ENCODE measurements at places on chromosomes 13 and 19. TPM values are rescaled to one million over a fixed set of nuclear protein-coding genes. Genes with fewer than 3 reads are reported as not detected.
A peak's percentile ranks its signal among the peaks of the same experiment; 100 is the strongest.

DNA sequence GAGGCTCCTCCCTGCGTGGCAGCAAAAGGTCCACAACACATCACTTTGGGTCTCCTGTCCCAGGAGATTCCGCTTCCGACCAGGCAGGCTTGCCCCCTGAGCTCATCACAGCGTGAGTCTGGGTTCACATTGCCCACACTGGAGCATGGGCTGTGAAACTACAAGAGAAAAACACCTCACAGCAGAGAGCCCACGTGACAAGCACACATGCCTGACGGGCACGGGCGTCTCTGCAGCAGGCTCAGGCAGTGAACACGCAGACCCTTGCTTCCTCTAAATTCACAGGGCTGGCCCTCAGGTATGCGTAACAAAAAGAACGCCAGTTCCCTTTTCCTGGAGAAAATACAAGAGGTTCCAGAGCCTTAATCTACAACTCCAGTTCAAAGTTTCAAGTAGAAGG lies 41.9 kb downstream of the RASA3 start:
- peak; percentile 20 for DNase-seq

GRCh38 chr13:35470671-35471661 lies 5.5 kb downstream of the MAB21L1 start:
- DNase-seq = peak; percentile 67

DNA sequence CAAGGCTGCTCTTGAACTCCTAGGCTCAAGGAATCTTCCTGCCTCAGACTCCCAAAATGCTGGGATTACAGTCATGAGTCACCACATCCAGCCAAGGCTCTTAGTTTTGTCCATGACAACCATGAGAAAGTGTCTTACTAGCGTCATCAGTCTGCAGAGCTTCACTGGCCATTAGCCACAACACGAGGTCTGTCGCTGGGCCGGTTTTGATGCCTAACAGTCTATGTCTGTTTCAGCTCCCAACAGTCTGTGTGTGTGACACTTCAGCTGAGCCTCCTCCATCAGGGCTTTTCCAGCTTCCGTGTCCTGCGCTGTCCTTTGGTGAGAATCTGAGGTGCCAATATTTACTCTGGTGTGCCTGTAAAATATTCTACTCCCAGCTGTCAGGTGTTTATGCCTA lies 47.6 kb downstream of the CEP89 start:
- no peak for DNase-seq

GRCh38 chr13:41220401-41220800 lies 26.0 kb upstream of the KBTBD7 start:
- no peak for DNase-seq

DNA sequence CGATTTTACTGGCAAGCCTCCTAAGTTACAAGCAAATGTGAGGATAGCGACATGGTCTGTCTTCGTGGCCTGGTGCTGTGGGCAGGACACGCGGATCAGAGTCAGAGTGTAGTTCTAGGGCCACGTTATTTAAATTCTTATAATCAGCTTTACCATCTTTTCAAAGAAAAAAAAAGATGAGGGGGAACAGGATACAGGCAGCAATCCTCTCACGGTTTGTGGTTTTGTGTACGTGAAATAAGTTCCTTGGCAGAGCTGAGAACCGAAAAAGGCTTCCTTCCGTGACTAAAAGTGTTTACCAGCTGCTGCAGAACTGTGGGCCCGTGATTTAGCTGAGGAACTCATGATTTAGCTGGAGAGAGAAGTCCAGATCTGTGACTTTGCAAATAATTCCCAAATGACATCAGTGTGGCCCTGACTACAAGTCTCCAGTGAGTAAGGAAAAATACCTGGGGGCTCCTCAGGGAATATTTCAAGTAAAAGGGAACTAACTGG lies 27.2 kb downstream of the RCBTB2 start:
- DNase-seq = no peak

GRCh38 chr13:28161370-28161769 lies 23.0 kb downstream of the PAN3 start:
- DNase-seq = no peak

GRCh38 chr19:50791594-50792271 lies 1.5 kb downstream of the ACP4 start:
- no peak for DNase-seq

GRCh38 chr19:10334588-10335351 lies 1.4 kb upstream of the RAVER1 start:
- DNase-seq = peak; percentile 98

- no peak for DNase-seq
These were observed 63.0 kb downstream of the ITGBL1 start for GRCh38 chr13:101515504-101515903.

GRCh38 chr13:86324191-86324590 lies 525.0 kb upstream of the SLITRK6 start:
- DNase-seq = no peak

DNA sequence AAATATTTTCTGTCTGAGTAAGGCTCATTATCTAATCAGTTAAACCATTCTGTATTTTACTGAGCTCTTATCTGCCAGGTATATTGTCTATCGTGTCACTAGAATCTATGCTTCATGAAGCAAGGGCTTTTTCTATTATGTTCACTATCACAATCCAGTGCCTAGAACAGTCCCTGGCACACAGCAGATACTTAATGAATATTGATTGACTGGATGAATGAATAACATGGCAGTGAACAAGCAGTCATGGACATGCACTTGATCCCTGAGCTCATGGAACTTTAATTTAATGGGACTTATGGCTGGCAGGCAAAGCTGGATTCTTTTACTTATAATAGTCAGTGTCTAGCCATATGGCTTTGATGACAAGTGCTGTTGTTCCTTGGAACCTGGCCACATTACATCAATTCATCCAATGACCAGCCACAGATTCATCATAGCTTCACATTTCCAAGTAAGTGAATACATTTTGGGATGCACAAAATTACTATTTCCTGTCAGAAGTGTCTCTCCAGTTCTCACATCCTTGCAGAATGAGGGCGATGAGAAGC lies 214.8 kb downstream of the COG6 start:
- no peak for DNase-seq

- DNase-seq = no peak
These were observed 123.7 kb downstream of the CACNA1A start for GRCh38 chr19:13382633-13382938.

DNA sequence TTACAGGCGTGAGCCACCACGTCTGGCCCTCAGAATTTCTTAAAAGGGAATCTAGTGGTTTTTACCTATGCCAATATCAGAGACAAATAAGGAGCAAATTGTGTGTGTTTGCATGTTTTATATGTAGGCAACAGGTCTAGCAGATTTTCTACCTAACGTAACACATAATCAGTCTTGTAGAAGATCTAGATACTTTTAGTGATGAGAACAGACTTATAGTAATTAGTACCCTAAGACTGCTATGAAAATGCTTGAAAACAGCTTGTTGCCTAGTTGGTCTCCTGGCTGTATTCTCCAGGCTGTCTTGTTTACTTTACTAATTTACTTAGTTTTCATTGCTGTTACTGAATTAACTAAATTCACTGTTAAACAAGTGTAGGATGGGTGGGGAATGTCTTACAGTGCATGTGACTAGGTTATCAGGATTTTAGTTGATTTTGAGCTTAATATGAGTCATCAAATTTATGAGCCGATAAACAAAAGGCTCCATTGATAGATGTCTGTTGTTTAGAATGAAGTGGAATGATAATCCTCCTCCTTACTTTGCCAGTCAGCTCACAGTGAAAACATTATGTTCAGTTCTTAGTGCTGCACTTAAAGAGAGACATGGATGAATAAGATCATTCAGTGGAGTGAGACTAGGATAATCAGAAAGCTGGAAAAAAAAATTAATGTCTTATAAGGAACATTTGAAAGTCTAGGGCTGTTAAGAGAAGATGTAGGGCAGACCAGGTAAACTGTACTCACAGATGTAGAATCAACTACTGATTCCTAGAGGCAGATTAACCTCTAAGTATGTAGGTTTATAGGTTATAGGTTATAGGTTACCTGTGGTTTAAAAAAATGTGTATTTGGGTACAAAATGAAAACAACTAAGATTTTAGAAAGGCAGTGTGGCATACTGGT lies 22.4 kb downstream of the GTF2F2 start:
- no peak for DNase-seq

DNA sequence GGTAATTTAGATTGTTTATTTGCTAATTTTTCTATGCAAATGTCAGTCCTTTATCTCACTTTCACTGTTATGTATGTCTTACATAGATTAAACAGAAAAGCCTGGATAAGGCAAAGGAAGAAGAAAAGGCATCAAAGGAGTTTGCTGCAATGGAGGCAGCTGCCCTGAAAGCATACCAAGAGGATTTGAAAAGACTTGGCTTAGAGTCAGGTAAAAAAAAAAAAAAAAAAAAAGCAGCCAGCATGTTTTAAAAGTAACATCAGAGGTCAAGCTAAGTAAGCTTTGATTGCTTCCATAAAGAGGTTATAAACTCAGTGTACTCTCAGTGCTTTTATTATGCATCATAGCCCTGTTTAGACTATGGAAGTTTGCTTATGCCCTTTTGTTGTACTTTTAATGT lies 3.8 kb downstream of the WBP4 start:
- no peak for DNase-seq

- no peak for DNase-seq
These were observed 6.9 kb downstream of the KANK3 start for GRCh38 chr19:8336072-8336569.

GRCh38 chr13:96090240-96091101 lies 564 bp downstream of the HS6ST3 start:
- no peak for DNase-seq

DNA sequence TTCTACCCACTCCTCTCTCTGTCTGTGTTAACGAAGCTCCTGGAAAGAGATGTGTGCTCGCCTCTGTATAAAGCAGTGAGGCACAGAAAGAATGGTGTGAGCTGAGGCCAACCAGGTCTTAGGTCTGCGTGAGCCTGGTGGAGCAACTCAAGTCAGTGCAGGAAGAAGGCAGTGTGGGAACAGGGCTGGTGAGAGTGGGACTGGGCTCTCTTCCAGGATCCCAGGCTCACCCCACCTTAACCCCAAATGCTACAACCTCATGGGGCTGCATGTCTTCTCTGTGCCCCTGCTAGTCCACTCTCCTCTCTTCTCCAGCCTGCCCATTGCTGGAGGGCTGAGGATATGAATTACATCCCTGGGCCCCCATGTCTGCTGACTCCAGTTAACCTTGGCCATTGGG lies 127.4 kb downstream of the DCT start:
- no peak for DNase-seq

DNA sequence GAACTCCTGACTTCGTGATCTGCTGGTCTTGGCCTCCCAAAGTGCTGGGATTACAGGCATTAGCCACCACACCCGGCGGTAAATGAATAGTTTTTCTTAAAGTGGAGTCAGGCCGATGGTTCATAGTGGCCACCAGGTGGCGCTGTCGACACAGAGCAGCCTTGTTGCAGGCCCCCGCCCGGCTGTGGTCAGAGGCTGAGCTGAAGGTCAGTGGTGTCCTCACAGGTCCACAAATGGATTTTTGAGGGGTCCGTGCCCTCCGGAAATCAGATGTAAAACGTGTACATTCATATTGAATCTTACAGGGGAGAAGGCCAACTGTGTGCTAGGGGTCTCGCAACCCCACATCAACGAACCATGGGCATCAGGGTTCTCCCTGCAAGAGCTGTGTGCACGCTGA lies 13.4 kb upstream of the WDR18 start:
- DNase-seq = no peak

DNA sequence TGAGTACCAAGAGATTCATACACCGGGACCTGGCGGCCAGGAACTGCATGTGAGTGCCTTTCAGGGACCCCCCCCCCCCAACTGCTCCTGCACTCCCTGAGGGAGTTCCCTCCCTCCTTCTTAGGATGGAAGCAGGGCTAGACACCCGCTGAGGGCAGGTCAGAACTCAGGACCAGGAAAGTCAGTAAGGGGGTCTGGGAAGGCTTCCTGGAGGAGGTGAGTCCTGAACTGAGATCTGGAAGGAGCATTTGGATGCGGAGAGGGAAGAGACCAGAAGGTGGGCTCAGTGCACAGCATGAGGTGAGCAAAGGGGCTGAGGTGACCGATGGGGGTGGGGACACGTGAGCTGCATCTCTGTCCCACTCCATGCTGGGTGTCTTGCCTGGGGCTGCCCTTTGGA lies 10.5 kb upstream of the HNRNPUL1 start:
- no peak for DNase-seq

GRCh38 chr19:1084024-1084868 lies 10.9 kb downstream of the POLR2E start:
- no peak for DNase-seq

DNA sequence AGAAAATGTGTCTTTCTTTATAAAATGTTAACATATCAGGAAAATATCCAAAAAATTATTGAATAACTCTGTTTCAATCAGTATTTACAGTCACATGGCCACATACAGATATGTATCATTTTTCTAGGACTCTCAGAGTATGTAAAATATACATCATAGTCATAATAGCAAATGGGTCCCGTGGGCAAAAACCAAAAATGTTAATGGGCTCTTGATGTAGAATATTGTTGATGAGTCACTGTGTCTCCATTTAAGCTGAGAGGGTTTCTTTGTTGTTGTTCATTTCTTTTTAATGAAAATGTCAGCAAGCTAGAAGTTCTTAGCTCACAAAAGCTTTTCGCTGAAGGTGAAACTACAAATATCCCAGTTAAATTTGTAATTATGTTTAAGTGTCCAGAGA lies 1713.1 kb upstream of the PCDH20 start:
- no peak for DNase-seq

GRCh38 chr13:74675182-74675581 lies 541.0 kb upstream of the KLF12 start:
- DNase-seq = no peak

DNA sequence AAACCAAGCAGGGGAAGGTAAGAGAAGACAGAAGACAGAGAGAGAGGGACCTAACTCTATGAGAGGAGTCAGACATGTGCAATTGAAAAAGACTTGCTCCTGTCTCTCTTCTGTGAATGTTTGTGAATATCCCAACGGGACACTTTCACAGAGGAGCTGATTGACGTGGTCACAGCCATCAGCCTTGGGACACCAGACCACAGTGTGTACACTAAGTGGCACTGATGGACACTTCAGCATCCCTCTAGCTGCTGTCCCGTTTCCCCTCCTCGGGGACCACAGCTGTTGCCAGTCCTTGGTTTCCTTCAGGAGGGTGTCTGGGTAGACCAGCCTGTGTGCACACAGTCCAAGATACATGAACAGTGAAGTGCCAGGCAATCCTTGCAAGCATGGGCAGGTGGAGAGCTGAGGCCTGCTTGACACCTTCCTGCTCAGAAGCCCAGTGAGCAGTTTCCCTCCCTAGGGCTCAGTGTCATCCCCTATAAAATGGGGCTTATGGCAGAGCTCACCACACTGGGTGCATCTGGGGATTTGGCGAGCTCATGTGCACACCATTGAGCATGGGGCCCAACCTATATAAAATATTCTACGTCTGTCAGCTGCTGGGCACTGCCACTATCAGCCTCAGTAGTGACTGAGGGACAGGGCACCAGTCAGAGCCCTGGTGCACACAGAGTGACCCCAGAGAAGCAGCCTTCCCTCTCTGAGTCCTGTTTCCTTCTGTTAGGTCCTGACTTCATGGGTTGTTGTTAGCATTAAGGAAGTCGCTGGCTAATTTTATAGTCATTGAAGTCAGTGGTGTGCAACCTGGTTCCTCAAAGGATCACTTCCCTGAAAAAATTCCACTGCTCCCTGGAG lies 4.3 kb upstream of the USF2 start:
- peak; percentile 46 for DNase-seq

The TMEM38A gene
- total RNA-seq = 2.3 TPM

The CPB2 gene
- not detected for total RNA-seq

The HS6ST3 gene
- 0.71 TPM for total RNA-seq

The LGALS14 gene
- not detected for total RNA-seq

The ATP4B gene
- total RNA-seq = not detected

The IRS2 gene
- 19.7 TPM for total RNA-seq

The IZUMO4 gene
- 6.0 TPM for total RNA-seq

The SERTM1 gene
- 0.14 TPM for total RNA-seq

The ZNF135 gene
- 6.3 TPM for total RNA-seq

The NFILZ gene
- total RNA-seq = not detected

The ZNF728 gene
- total RNA-seq = 5.1 TPM

The TEX29 gene
- 1.5 TPM for total RNA-seq

The ANKRD24 gene
- 0.99 TPM for total RNA-seq

The CALR3 gene
- not detected for total RNA-seq

The CEACAM7 gene
- 1.1 TPM for total RNA-seq

All from sigmoid colon (tissue), 7 donors.